ENCODE measurements at places on chromosomes 4 and X.

- DNase-seq = no peak
These were observed 110.2 kb upstream of the PRDX4 start for GRCh38 chrX:23557070-23557469.

DNA sequence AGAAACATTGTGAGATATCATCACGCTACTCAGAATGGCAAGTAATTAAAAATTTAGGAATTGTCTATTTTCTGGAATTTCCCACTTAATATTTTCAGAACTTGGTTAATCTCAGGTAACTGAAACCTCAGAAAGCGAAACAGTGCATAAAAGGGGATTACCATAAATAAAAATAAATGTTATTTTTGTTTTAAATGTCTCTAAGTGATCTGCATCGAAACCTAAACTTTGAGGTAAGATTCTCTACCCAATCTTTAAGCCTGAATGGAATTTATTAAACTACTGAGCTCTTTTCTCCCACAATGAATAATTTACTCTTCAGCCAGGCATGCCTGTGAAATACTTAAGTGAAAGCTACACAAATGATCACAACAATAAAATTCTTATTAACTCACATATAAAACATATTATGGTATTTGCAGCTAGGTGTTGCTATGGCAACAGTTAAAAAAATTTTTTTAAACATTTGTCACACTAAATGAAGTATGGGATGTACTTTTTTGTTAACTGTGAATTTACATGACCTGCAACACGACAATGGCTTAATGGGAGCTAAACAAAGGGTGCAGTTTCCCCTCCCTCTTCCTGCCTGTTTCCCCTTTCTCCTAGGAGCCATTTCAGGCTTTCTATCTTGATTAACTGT is 220.2 kb upstream of the PRPS2 start:
- DNase-seq = no peak

GRCh38 chr4:185229021-185229818 is 19.8 kb downstream of the SNX25 start:
- DNase-seq = no peak

GRCh38 chr4:158786955-158787354 is 18.1 kb downstream of the FNIP2 start:
- DNase-seq = no peak

DNA sequence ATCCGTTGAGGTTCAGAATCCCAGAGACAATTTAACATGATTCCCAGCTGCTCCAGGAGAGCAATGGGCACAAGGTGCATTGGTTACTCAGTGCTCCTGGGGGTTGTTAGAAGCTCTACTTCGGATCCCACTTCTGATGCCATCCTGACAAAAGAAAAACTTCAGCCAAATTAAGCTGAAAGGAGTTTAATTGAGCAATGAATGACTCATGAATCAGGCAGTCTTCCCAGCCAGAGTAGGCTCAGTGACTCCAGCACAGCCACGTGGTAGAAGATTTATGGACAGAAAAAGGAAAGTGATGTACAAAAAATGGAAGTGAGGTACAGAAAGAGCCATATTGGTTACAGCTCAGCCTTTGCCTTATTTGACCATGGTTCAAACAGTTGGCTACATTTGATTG is 95.7 kb downstream of the PWWP3B start:
- DNase-seq = no peak

- DNase-seq = no peak
These were observed 56.7 kb upstream of the ATOH1 start for GRCh38 chr4:93771640-93772411.

DNA sequence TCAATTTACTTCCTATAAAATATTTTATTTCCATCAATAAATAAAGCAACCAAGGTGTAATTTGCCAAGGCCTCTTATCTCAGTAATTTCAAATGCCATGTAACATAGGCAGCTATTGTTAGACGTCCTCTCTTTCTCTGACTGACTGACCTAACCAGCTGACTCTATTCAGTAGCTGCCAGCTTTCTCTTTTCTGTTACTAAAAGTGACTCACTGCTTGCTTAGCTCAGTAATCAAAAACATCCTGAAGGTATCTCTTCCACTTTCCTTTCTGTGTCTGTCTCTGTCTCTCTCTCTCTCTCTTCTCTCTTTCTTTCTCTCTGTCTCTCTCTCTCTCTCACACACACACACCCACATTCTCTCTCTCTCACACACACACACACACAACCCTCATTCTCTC is 134.2 kb downstream of the SPOCK3 start:
- no peak for DNase-seq

GRCh38 chr4:168705121-168705520 is 208.3 kb downstream of the PALLD start:
- no peak for DNase-seq

DNA sequence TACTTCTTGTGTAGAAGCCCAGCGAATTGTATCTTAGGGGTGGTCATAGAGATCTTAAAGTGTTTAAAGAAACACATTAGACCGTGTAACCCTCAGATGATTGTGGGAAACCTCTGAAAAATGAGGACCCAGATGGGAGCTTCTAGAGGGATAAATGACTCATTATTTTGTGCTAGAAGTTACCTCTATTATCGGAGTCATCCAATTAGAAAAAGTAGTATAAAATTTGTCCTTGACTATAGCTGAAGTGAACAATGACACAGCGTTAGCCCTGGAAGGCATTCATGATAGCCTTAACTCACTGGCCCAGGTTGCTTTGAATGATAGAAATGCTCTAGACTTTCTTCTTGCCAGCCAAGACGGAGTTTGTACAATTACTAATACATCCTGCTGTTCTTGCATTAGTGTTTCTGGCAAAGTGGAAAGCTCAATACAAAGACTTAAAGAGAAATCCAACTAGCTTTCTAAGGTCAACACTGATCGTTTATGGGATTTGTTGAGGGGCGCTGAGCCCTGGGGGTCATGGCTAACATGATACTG is 178.9 kb upstream of the VEGFC start:
- no peak for DNase-seq

- no peak for DNase-seq
These were observed 646 bp downstream of the ABCB7 start for GRCh38 chrX:75155447-75155826.

DNA sequence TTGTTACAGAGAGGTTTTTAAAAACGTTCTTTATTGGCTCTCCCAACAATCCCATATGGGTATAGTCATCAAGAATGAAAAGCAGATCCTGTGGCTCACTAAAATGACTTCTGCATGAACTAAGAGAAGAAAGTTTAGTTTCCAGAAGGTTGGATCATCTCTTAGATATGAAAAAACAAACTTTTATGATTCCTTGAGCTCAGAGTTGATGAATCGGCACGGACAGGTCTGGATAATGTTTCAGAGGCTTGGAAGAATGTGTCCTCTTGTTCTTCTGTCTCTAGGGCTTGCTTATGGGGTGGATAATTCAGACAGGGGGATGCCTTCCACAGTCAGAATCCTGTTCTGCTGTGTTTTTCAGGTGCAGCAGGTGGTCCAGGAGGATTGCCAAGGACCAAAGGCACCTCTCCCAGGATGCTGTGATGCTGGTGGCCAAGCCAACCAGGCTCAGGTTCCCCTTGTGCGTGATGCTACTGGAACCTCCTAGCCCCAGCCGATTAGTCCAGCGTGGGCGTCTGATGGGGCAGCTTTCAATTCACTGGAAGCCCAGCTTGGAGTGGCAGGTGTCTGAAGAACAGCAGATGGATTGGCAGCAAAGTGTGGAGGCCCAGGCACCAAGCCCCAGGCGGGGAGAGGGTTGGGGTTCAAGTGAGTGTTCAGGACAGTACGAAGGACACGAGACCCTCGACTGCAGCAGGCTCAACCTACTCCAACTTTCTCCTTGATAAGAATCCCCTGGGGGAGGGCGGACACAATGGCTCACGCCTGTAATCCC is 30.3 kb downstream of the CCKAR start:
- no peak for DNase-seq

GRCh38 chr4:128456171-128456570 is 168.6 kb upstream of the PGRMC2 start:
- DNase-seq = no peak

All from activated T-cell treated with anti-CD3 and anti-CD28 coated beads for 1 hour (primary cell).